Right renal cortex interstitium (tissue), 3 donors: ENCODE measurements at places on chromosomes 1 and 21. TPM values are rescaled to one million over a fixed set of nuclear protein-coding genes. Genes with fewer than 3 reads are reported as not detected.

DNA sequence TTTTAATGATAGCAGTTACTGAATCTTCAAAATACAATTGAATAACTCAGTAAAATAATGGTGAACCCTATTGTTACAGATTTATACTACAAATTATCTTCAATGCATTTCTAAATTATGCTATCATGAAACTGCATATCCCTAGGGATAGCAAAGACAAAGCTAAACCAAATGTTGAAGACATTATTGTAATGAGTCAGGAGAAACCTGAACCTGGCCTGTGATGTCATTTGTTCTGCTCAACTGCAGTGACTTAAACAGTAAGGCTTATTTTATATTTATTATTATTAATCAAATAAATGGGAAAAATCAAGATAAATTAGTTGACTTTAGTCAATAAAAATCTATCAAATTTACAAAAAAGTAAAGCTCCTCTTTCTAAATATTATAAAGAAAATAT is 100.3 kb downstream of the UCHL5 start:
- no peak for DNase-seq

DNA sequence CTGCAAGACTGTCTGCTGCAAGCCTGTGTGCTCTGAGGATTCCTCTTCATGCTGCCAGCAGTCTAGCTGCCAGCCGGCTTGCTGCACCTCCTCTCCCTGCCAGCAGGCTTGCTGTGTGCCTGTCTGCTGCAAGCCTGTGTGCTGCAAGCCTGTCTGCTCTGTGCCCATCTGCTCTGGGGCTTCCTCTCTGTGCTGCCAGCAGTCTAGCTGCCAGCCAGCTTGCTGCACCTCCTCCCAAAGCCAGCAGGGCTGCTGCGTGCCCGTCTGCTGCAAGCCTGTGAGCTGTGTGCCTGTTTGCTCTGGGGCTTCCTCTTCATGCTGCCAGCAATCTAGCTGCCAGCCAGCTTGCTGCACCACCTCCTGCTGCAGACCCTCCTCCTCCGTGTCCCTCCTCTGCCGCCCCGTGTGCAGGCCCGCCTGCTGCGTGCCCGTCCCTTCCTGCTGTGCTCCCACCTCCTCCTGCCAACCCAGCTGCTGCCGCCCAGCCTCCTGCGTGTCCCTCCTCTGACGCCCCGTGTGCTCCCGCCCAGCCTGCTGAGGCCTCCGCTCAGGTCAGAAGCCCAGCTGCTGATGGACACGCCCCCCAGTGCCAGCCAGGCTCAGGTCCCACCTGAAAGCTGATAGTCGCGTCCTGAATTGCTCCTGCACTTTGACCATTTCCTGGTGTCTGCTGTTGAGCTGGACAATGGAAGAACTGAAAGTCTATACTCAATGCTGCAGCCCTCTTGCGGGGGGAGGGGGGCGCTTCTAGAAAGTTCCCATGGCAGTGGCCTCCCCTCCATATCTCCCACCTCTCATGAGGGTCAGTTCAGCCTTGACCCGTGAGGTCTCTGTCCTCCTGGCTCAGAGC is 1.2 kb downstream of the KRTAP10-4 start:
- no peak for DNase-seq

GRCh38 chr1:27592931-27593677 is 10.8 kb downstream of the AHDC1 start:
- no peak for DNase-seq

DNA sequence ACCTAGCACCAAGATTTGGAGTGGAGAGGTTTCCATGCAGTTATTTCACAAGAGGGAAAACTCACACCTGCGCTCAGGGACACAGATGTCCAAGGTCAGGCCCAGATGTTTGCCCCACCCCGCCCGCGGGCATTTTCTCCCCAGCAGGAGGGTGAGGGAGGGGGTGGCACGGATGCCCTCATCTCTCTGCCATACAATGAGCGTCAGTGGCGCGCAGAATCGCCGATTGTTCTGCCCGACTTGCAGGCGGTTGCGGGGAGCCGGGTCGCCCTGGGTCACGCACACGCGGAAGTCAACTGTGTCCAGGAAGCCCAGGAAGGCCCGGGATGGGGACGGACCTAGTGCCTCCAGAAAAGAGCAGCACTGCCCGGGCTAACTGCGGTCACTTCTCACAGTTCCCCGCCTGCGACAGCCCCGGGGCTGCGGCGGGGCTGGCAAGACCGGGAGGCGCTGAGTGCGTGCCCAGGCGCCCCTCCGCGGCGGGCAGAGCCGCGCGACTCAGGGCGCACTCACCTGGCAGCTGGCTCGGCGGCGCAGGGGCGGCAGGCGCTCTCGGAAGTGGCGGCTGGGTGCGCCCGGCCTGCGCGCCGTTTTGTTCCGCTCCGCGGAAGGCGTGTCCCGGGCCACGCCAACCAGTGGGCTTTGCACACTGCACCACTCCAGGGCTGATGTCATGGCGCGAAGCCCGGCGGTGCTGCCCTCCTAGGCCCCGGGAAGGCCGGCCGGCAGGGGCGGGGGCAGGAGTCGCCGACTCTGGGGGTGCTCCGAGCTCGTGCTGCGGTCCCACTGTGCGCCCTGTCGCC is at the start of gene CSRP1:
TSS of gene CSRP1 (minus strand) at position 567 of the 803 bp plus-strand sequence. CDS start 10,820 bp downstream, outside the sequence.
- no peak for DNase-seq

OR10J1 gene
- polyA plus RNA-seq, result not detected

TSPEAR gene
- polyA plus RNA-seq, result 0.67 TPM

RNASEL gene
- polyA plus RNA-seq, result 10.7 TPM

IL12RB2 gene
- polyA plus RNA-seq, result 0.37 TPM

DNA sequence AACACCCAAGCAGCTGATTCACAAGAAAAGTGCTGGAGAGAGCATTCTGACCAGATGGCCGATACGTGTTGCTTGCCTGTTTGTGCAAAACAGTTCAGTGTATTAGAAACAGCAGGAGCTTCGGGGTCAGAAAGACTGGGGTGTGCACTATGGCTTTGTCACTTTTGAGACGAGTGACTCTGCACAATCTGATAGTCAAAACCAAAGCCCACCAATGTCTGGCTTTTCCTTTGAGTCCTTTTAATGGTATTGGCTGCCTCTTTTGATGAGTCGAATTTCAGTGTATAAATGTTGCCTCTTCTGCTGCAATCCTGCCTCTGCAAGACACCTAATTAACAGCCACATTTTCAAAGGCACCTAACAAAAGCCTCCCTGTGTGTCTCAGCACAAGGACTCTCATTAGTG is 444.6 kb downstream of the AJAP1 start:
- no peak for DNase-seq

DNA sequence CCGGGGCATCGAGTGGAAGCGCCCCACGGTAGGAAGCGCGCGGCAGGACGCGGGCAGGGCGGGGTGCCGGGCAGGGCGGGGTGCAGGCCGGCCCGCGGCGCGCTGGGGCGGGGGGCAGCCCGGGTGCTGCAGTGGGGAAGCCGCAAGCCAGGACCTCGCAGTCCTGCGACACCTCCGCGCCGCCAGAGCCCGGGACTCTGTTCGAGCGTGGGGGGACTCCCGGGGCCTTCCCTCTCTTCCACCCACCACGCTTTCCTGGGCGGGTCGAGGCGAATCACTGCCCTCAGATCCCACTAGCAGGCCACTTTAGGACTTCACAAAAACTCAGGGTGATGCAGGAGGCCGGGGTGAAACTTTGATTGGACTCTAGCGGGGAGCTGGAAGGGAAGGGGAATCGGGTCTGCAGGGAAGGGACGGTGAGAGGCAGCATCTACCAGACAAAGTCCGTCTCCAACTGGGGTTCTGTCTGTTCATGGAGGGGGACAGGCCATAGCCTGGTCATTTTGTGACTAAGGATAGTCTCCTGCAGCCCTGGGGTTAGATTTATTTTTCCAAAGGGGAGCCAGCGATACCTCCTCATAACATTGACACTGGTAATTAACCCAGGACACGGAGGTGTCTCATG is 623 bp downstream of the CAPN2 start:
- DNase-seq, result no peak

- no peak for DNase-seq
Measured at GRCh38 chr1:180791806-180792205, 120.9 kb upstream of the KIAA1614 start.

- no peak for DNase-seq
Measured at GRCh38 chr1:225965231-225965630, 24.2 kb upstream of the LEFTY2 start.

DNA sequence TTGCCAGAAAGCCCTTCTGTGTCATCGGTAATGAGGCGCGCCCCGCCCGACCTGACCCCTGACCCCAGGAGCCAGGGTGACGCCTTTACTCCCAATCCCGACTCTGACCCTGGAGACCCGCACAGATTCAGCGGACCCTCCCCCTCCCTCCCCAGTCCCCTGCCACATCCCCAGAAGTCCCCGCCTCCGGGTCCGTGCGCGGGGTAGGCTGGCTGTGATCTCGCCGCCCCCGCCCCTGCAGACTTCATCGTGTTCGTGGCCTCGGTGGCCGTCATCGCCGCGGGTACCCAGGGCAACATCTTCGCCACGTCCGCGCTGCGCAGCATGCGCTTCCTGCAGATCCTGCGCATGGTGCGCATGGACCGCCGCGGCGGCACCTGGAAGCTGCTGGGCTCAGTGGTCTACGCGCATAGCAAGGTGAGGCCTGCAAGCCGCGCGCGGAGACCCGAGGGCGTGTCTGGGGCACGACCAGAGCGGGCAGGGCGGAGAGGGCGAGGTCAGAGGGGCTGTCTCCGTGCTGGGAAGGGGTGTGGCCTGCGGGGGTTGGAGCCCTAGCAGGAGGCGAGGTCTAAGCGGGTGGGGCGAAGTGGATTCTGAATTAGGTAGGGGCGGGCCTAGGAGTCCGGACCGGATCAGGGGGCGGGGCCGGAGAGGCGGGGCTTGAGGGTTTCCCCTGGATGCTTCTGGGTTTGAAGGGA is 34.8 kb downstream of the KCNQ4 start:
- DNase-seq, result no peak

DNA sequence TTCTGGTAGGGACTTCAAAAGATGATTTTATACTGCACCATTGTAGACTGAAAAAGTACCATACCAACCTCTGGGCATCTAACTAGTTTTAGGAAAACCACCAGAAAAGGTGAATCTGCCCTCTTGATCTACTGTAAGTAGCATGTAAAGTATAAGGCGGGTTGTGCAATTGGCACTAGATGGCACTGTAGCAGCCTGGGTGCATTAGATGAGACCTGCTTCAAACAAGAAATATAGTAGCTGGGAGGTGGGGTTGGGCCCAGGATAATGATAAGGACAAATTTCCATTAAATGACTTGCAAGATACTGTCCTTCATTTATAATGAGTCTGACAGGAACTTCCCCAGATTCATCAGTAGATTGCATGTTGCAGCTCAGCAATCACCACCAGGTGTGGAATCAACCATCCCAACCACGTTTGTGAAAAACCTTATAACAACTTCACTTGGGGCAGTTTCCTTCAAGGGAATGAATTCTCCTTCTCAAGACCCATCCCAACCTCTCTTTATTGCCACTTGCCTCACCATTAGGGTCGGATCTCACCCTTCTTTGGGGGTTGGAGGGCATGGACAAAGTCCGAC is 37.3 kb upstream of the IL10 start:
- DNase-seq, result no peak

DNA sequence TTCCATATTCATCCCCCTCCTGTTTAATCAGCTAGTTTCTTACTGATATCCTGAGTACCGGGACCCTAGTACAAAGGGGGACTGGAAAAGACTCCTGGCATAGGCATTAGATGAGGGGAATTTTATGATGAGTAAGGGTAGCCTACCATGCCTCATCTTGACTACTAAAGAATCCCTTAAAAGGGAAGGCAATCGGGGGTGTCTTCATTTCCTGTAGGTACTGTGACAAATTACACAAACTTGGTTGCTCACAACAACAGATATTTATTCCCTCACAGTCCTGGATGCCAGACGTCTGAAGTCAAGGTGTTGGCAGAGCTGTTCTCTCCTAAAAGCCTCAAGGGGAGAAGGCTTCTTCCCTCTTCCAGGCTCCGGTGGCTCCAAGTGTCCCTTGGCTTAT is 28.9 kb upstream of the RUNX1 start:
- no peak for DNase-seq

ATP13A2 gene
- polyA plus RNA-seq, result 30.4 TPM

DNA sequence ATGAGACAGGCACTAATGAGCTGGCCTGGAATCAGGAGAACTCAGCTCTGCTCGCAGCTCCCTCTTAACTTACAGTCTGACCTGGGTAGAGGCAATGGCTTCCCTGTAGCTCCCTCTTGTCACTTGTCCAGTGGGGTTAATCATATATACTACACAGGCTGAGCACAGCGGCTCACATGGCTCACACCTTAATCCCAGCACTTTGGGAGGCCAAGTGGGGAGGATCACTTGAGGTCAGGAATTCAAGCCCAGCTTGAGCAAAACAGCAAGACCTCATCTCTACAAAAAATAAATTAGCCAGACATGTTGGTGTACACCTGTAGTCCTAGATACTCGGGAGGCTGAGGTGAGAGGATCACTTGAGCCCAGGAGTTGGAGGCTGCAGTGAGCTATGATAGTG is 4.2 kb downstream of the S100A6 start:
- DNase-seq, result no peak
